ENCODE measurements at places on chromosomes 5 and 9.

GRCh38 chr5:142540922-142541422 lies 144.9 kb downstream of the FGF1 start:
- DNase-seq = no peak

DNA sequence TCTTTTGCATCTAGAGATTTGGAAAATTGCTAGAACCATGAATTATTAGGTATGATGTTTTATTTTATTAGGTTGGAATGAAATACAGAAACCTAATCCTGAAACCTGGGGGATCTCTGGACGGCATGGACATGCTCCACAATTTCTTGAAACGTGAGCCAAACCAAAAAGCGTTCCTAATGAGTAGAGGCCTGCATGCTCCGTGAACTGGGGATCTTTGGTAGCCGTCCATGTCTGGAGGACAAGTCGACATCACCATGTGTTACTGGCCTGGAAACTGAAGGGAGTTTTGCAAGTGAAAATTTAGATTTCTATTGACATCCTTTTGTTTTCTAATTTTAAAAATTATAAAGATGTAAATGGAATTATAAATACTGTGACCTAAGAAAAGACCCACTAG lies 100.7 kb downstream of the NLN start:
- no peak for DNase-seq

- DNase-seq = no peak
These were observed 147.5 kb upstream of the ALDH1B1 start for GRCh38 chr9:38244971-38245370.

DNA sequence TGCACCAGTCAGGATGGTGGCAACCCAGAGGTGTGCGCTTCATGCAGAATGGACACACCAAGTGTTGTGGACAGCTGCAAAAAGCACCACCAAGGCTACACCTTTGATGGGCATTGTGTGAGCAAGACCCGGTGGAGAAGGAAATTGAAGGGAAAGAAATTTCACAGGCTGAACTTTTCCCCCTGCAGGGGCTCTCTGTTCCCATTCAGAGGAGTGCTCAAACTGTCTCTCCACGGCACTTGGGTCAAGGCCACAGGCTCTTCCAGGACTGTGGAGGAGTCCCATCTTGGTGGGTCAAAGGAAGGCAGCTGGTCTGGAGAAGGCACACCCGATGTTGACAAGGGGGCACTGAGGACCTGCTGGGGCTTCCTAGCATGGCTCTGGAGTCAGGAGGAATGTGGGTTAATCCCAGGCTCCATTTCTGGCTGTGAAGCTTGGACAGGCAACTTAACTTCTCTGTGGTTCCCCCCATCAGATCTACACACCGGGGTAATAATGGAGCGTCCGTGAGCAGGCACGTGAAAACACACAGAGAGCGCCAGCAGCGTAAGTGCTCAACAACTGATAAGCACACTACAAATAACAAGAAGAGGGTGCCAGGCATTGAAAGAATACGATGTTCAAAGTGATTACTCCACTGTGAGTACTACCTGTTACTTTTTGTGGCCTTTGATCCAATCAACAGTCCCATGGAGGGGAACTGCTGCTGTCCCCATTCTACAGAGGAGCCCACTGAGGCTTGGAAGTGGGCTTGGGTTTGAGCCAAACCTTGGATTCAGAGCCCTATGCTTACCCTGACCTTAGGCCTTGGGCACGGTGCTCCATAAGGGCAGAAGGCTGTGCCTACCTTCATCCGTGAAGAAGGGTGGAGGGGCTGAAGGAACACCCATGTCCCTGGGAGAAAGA lies 34.2 kb upstream of the TIFAB start:
- DNase-seq = peak; percentile 35

DNA sequence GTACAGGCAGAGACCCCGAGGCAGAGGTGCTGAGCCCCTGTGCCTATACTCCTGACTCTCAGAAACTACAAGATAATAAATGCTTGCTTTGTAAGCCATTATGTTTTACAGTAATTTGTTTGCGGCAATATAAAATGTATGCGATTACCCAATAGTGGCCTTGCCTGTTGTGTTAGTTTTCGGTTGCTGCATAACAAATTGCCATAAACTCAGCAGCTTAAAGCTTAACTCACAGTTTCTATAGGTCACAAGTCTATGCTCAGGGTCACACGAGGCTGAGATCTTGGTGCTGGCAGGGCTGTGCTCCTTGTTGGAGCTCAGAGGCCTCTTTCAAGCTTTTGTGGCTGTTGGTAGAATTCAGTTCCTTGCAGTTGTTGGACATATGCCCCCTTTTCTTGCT lies 114.8 kb downstream of the COL23A1 start:
- DNase-seq = no peak

DNA sequence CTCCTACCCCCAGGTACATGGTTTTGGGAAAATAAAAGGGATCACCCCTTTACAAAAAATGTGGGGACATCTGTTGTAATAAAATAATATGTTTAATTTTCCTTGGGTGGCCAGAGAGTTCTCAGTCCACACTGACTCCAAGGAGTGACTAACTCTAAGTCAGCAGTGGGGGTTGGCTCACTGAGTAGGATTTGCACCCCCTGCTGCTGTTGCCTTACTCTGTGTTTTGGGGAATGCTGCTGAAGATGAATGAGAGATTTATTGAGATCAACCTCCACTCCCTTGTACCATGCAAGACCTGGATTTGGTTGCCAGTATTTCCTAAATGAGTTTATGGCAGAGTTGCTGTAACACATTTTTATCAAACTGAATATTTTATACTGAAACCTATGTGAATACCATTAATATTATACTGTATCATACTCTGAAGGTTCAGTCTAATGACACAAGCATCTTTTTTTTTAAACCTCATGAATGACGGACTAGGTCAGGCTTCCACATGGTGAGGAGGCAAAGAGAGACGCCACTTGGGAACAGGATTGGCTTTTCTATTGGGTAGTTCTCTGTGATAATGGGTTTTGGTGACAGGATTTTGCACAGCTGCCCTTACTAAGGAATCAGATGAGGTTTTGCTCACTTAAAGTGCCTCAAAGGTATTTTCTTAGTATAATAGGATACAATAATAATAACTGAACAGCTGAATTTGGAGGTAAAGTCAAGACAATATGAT lies 121.3 kb upstream of the OSMR start:
- no peak for DNase-seq

DNA sequence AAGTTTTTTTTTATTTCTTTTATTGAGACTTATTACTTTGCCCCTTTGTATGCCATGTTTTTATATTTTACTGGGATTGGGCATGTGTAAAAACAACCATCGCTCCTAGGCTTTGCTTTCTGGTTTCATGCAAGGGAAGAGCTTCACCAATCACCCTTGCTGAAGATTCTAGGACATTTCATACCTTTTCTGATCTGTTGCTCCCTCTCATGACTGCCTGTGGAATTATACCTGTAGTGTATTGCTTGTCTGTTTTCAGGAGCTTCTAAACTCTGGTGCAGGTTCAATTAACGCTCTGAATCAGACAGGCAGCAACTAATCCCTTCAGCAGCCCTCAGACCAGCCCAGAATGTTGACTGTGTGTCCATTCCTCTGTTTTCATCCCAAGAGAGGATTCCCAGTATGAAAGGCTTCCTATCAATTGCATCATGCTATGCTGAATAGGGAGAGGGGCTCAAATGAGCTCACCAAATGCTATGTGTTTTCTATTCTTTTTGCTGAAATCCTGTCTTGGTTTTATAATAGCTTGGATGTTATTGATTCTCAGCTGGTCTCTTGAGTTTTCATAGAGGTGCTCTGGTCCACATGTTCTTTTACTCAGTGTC lies 572.9 kb upstream of the CDH6 start:
- no peak for DNase-seq

GRCh38 chr9:27227192-27227591 lies 69.8 kb downstream of the EQTN start:
- DNase-seq = no peak

DNA sequence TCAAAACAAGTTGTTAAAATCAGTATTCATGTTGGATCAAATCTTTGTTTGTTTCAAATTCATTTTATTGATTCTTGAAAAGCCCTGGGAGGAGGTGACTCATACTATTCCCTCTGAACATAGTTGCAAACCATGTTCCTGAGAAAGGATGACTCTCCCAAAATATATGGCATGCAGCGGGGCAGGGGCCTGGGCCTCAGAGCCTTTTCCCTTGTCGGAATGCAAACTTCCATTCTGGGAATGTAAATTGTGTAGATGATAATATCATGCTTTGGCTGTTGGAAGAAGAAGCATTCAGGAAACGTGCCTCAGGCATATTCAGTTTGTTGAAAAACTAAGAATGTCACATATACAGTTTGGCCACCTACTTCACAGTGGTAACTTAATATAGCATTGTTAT lies 242.0 kb downstream of the AUH start:
- no peak for DNase-seq

GRCh38 chr5:55885359-55885758 lies 34.2 kb downstream of the IL31RA start:
- no peak for DNase-seq

DNA sequence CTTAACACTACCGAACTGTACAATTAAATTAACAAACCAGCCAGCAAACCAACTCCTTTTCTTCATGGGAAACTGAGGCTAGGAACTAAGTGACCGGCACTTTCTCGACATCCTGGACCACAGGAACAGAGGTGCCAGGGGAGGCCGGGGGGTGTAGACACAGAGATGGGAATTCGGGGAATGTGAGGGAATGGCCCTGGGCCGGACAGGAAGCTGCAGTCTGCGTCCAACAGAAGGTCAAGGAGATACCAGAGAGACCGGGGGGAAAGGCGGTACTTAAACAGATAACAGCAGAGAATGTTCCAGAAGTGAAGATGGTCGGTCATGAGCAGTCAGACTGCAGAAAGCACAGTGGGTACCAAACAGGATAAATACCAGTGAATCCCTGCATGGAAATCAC lies 40.3 kb downstream of the DBH start:
- DNase-seq = no peak

DNA sequence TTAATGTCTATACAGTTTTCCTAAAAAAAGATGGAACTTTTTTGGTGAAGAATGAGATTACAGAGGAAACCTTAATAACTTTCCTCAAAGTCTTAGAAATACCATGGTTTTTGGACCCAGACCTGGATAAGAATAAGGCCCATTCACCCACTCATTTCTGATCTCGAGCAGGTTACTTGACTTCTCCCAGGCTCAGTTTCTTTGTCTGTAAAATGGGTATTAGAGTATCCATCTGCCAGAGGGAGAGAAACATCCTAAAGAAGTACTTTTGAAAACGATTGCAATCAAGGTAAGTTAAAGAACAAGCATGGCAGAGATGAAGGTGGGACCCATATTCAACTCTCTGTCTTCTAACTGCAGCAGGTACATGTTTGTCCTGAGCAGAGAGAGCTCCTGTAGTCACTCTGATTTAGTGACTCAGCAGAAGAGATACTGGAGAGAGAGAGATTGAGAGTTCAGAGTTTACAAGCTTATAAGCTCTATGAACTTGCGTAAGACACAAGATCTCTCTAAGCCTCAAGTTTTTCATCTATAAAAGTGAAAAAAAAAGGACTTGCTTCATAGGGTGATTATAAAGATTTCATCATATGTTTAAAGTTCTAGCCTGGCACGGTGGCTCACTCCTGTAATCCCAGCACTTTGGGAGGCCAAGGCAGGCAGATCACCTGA lies 379.4 kb upstream of the SGCD start:
- DNase-seq = no peak

GRCh38 chr9:124623966-124624734 lies 117.0 kb upstream of the NR5A1 start:
- no peak for DNase-seq

DNA sequence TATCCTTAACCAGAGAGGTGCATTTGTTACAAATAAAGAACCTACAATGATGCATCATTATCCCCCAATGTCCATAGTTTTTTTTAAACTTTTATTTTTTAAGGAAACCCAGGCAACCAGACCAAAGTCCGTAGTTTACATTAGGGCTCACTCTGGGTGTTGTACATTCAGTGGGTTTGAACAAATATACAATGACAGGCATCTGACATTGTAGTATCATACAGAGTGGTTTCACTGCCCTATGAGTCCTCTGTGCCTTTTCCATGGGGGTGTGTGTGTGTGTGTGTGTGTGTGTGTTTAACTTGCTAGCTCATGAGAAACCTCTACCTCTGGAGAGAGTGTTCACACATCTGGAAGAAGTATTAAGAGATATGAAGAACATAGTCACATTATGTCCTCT lies 141.5 kb downstream of the KDM4C start:
- no peak for DNase-seq

DNA sequence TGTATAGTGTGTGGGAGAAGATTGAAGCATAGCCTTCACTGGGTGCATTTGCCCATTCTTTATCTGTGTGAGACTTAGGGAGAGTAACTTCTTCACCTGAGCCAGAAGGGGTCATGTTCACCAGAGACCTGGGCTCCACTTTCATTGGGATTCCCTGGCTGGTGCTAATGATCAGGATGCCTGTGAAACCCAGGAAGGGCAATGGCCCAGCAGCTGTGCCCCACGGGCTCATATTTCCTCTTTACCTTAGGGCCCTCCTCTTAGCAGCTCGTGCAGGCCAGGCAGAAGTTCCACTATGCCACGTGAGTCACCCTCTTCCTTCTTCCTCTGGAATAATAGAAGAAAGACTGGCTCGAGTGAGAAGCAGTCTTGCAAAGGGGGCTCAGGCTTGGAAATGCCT lies 5.0 kb downstream of the PPARGC1B start:
- peak; percentile 65 for DNase-seq

GRCh38 chr9:107051392-107051791 lies 188.4 kb downstream of the ZNF462 start:
- DNase-seq = no peak

GRCh38 chr9:70760228-70760627 lies 345.8 kb upstream of the KLF9 start:
- no peak for DNase-seq

DNA sequence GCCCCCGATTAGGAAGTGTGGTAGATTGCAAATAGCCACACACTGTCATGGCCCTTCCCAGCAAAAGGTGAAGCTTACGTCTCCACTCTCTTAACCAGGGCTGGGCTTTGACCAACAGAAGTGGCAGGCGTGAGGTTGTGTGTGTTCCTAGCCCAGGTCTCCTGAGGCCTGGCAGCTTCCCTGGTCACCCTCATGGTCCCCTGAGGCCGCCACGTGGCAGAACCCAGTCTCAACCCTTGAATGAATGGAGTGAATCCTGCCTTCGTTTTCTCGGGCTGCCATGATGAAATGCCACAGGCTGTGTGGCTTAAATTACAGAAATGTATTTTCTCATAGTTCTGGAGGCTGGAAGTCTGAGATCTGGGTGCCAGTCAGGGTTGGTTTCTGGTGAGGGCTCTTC lies 370.4 kb downstream of the IRX2 start:
- no peak for DNase-seq

Measured in NCI-H2029 (cell line).